Caco-2 (cell line): ENCODE measurements at places on chromosomes 12 and 14. TPM values are rescaled to one million over a fixed set of nuclear protein-coding genes. Genes with fewer than 3 reads are reported as not detected.

EFS gene
- 0.14 and 0.16 TPM in 2 replicates for total RNA-seq

NINJ2 gene
- 6.5 and 7.0 TPM in 2 replicates for total RNA-seq

DBX2 gene
- not detected in 2 replicates for total RNA-seq

FAM90A1 gene
- 0.14 and 0.34 TPM in 2 replicates for total RNA-seq

FLRT2 gene
- total RNA-seq: 0.07 and 0.43 TPM in 2 replicates

HAL gene
- total RNA-seq: 0.51 and 0.82 TPM in 2 replicates

PLCZ1 gene
- total RNA-seq: not detected in 2 replicates

NRIP2 gene
- not detected in 2 replicates for total RNA-seq

RDH11 gene
- total RNA-seq: 80.2 and 83.1 TPM in 2 replicates

GLI1 gene
- 0.48 and 0.53 TPM in 2 replicates for total RNA-seq

CD163 gene
- total RNA-seq: 0.20 and 1.4 TPM in 2 replicates

DCN gene
- total RNA-seq: 0.95 TPM in 1 of 2 replicates, not detected in the other

PRKCH gene
- 17.8 and 18.3 TPM in 2 replicates for total RNA-seq

MANSC1 gene
- 27.5 and 28.9 TPM in 2 replicates for total RNA-seq

ASB2 gene
- 0.21 TPM in 1 of 2 replicates, not detected in the other for total RNA-seq
